ENCODE measurements at places on chromosomes 4 and X. TPM values are rescaled to one million over a fixed set of nuclear protein-coding genes. Genes with fewer than 3 reads are reported as not detected.

Gene FAM236D
- total RNA-seq: not detected

Gene PDLIM3
- 12.2 TPM for total RNA-seq

Gene TBCK
- 29.0 TPM for total RNA-seq

Gene IGFBP7
- total RNA-seq: 526 TPM

Gene GUCY1B1
- total RNA-seq: 7.0 TPM

Gene DCAF12L1
- 23.2 TPM for total RNA-seq
